ENCODE measurements at places on chromosomes 2 and 18.

DNA sequence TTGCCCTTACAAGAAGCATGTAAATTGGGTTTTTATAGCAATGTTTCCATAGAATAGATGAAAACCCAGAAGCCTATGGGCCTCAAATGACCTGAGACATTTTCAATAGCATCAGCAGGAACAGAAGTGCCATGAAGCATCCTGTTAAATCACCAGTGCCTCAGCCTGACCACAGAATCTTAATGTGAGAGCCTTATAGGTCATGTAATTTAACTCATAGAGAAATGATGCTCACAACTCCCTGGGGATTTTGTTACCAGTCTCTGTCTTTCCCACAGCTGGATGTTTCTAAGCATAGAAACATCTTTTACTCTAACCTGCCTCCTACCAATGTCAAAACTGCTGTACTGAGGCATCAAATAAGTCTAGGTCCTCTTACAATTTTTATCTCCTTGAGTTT, 295.8 kb upstream of the ACVR2A start:
- DNase-seq: no peak

DNA sequence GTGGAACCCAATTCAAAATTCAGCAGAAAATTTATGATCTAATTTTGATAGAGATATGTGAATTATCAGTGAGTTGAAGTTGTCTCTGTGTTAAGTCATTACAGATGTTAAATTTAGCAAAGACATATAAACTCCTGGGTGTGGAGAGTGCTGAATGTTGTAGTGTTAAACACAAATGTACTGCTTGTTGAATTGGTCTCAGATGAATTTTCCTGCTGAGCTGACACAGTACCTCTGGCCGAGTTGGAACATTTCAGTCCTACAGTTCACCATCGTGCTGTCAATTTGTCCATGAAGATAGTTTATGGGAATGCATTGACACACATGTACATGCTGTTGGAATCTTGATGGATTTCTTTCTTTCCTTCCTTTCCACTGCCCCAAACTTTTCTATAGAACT, 255.9 kb downstream of the PLCL1 start:
- DNase-seq: no peak

- DNase-seq: no peak
Measured at GRCh38 chr2:159144776-159145614, 141.5 kb downstream of the WDSUB1 start.

GRCh38 chr2:100262555-100263320, 59.6 kb downstream of the LONRF2 start:
- DNase-seq: peak; percentile 62

DNA sequence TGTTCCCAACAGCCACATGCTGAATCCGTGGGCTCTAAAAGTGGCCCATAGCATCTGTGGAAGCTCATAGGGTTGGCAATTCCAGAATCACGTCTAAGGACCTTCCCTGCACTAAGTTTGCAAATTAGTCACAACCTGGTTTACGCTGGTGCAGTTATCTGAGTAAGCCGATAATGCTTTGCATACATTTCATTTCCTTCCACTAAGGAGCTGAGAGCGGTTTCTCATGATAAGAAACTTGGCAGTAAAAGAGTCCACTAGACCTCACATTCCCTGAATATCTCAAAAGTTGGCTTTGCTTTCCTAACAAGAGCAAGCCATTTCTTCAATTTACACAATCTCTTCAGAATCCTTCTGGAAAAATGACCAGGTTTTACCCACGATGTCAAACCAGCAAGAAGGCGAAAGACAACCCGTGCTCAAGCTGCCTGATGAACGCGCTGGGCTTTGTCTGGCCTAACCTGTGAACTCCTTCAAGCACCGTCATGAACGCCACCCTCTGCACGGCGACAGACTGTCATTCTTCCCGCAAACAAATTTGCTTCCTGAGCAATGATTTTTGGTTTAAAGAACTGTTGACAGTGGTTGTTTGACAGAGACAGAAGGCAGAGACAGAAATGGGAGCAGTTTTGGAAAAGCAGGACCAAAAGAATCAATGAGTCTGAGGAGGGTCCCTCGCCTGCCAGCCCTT, 73.0 kb upstream of the COPS8 start:
- no peak for DNase-seq

DNA sequence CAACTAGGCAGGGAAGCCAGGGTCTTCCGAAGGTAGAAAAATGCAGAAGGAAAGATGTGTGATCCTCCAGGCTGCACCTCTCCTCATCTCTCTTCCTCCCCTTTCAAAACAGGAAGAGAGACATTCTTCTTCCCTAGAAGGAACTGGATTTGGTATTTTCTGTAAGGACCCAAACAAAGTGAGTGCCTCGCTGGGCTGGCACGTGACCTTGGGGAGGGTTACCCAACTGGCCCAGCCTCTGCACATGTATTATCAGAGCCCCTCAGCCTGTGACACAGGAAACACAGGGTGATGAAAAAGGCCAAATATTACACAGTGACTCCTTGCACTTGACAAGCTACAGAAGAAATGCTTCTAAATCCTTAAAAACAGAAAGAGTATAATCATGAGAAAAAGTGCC, 2.3 kb downstream of the HJURP start:
- DNase-seq: no peak

DNA sequence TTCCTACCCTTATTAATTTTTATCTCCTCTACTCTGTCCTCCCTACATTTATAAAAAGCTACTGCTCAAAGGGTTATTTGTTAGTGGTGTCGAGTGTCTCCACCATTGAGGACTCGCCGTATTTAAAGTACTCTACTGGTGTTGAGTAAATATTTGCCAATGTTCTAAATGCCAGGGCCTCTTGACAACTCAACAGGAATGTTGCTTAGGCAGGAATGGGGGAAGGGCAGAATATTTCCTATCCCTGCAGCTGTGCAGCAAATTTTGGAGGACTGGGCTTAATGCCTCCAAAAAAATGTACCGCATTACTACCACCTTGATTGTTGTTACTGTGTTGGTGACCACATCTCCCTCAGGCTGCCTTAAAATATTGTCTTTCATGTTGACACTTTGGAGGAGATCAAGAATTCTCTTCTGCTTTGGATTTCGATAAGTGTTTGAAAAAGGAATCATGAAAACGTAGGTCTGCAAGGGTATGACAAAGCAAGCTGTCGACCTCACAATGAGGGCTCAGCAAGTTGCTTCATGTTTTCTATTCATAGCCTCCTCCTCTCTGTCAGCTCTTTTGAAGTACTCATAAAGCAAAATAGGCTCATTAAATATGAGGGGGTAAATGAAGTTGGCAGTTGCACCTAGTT, 84.3 kb downstream of the EFEMP1 start:
- peak; percentile 90 for DNase-seq

- no peak for DNase-seq
Measured at GRCh38 chr18:71020342-71021029, 731.6 kb downstream of the SOCS6 start.

GRCh38 chr2:54768772-54769428, 45.4 kb downstream of the EML6 start:
- peak; percentile 85 for DNase-seq

DNA sequence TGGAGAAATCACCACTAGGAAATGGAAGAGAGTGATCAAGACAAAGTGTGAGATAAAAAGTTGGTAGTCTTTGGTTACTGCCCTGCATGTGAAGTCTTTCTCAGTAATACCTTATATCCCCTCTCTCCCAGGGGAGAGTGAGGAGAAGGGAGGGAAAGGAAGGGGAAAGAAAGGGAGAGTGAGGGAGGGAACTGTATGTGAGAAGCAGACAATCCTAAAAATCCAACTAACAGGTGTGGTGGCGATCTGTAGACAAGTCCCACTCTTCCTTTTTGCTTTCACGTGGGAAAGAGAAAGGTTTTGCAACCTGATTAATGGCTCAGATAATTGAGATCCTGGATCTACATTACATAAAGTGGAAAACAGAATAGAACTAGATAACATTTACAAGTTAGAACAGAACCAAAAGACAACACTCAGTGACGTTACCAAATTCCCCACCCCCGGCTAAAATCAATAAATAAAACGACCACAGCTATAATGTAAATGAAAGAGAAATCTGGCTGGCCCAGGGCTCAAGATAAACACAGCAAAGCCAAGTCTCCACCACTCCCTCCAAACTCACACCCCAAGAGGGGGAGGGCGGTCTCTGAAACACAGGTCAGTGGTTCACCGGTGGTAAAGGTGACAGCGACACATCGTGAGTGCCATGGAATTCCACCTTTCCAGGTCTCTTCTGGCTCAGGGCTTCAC, 10.0 kb upstream of the APCDD1 start:
- DNase-seq: no peak

GRCh38 chr2:227472265-227473121, 537 bp downstream of the AGFG1 start:
- peak; percentile 48 for DNase-seq

DNA sequence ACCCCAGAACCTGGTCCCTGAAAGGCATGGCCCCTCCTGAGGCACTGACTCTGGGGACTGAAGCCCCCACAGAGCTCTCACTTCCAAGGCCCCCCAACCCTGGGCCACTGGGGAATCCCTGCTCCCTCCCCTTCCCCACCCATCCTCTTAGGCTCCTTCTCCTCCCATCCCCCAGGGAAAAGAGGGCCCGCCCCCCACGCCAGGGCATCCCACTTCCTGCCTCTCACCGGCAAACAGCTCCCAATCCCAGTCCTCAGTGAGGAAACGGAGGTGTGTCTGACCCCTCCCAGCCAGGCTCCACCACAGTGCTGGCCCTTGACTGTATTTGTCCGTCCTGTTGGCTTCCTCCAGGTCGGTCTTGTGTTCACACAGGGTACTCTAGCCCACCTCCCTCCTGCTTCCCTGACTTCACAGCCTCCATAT, 35.0 kb upstream of the PTMA start:
- peak; percentile 24 for DNase-seq

DNA sequence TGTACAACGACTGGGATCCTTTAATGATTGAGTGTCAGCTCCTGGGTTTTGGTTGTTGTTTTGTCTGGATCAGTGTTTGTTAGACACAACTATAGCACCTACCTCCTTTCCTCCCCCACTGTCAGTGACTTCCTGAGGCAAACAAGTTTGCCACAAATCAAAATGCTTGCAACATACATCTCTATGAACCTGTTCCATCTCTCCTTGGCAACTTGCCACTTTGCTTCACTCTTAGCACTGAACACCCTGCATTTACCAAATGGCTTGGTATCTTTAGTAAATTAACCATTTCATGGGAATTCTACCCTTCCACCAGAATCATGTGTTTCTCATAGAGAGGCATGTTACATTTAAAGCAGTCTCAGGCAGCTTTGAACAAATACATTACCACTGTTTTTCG, 301.1 kb upstream of the TANK start:
- DNase-seq: peak; percentile 35

- DNase-seq: peak; percentile 43
Measured at GRCh38 chr18:58180738-58181353, 136.8 kb downstream of the NEDD4L start.

- DNase-seq: no peak
Measured at GRCh38 chr2:112166806-112167499, 28.8 kb downstream of the FBLN7 start.

- peak; percentile 52 for DNase-seq
Measured at GRCh38 chr18:44579028-44579702, 101.5 kb upstream of the SETBP1 start.

- DNase-seq: no peak
Measured at GRCh38 chr2:101047075-101047766, 45.1 kb downstream of the RPL31 start.

GRCh38 chr2:30949435-30949834, 142.2 kb upstream of the CAPN13 start:
- DNase-seq: no peak

DNA sequence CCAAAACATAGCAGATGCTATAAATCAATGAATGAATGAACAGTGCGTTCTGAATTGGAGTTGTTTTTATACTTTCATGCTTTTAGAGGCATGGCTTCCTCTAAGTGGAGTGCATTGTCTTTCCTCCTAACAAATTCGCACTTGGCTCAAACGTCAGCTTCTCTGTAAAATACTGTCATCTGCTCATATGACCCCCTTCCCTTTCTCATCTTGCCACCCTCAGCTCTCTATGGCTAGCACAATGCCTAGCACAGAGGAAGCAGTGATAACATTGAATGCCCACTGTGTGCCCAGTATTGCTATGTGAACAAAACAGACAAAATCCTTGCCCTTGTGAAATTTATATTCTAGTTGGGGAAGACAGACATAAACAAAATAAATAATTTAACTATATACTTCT, 258.8 kb downstream of the MREG start:
- DNase-seq: no peak

- DNase-seq: no peak
Measured at GRCh38 chr2:65388051-65388531, 44.3 kb downstream of the SPRED2 start.

DNA sequence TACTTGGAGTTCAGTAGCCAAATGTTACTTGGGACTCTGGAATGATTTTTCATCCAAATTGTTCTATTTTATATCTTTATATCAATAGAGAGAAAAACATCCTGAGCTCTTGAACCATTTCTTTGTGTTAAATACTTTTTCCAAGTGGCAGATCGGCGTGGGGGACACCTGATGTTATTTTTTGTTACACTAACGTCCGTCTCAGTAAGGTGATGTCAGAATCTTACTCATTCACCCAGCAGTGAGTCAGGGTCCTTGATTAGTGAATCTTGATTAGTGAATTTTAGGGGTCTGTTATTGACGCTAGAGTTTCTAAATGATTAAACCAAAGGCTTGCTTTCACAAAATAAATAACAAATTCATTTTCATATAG, 1.7 kb downstream of the MIB1 start:
- no peak for DNase-seq

DNA sequence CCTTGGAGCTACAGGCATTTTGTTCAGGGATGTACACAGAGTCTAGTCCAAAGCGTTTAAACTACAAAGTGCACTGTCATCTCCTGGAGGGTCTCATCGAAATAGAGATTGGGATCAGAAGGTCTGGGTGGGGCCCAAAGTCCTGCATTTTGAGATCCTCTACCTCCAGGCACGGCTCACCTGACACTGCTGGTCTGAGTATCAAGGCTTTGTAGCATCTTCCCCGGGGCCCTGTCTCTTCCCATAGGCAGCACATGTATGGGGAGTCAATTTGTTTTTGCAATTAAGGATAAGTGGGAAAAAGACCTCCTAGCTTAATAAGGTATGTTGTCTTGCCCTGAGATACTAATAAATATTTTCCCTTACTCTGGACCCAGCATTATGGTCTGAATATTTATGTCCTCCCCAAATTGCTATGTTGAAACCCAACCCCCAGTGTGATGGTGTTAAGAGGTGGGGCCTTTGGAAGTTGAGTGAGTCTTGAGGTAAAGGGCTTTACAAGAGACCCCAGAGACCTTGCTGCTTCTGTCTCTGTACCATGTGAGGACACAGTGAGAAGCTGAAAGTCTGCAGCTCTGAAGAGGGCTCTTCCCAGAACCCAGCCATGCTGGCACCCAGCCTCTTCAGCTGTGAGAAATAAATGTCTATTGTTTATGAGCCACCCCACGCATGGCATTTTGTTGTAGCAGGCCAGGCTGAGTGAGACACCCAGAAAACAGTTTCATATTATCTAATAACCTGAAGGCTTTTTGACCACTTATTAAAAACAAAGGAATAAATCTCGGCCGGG, 258.7 kb upstream of the HS6ST1 start:
- DNase-seq: no peak

GRCh38 chr2:205199165-205199850, 483.0 kb upstream of the NRP2 start:
- no peak for DNase-seq

DNA sequence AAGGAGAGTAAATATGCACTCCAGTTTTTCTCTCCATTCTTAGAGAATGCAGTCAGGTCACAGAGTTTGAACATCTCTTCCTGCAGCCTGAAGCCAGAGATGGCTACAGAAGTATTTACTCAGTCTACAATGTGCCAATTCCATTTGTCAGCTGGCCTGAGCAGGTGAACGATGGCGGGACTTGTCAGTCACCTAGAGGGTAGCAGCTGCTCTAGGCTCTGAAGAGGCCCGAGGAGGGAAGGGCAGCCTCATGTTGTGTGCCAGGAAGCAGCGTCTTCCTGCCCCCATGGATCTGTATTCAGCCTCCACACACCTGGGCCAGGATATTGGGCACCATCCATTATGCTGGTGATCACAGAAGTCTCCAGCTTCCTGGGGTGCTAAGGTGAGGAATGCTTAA, 316.7 kb upstream of the CHAC2 start:
- peak; percentile 87 for DNase-seq
